NCI-H774 (cell line): ENCODE measurements at places on chromosomes 11 and 22.

DNA sequence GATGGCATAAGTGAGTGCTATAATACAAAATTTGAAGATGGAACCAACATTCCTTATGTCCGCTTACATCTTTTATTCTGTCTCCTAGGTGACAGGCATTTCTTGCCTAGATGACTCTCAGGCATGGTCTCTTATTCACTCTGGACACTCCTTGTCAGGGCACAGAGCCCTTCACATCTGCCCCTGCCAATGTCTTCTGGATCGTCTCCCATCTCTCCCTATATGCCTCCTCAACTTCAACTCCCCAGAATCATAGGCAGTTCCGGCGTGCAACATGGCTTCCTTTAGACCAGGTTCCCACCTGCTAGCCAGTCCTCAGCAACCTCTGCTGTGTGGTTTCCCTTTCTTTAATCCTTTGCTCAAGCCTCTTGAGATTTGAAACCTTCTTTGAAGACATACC is 300.9 kb downstream of the TENM4 start:
- no peak for DNase-seq

GRCh38 chr11:14549891-14550290 is 29.7 kb upstream of the PSMA1 start:
- DNase-seq, result no peak

GRCh38 chr11:67613313-67613959 is 6.7 kb downstream of the NDUFV1 start:
- no peak for DNase-seq

DNA sequence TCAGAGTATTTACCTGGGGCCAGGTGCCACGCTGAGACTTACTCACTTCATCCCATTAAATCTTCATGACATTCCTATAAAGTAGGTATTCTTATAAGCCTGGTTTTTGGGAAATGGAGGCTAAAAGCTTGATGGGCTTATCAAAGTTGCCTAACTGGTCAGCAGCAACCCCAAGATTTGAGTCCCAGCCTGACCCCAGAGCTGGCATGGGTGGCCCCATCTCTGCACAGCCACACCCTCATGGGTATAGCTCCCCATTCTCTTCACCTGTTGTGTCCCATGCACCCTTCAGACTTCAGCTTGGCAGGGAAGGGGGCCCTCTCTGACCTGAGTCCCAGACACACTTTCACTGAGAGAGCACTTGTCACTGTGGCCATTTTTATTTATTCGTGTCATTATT is 37.4 kb upstream of the TP53I11 start:
- DNase-seq, result no peak
